ENCODE measurements at places on chromosomes 3 and 15.

GRCh38 chr3:161132391-161132790 is 27.2 kb upstream of the B3GALNT1 start:
- no peak for DNase-seq

GRCh38 chr3:123036352-123037014 is 8.9 kb upstream of the SEMA5B start:
- peak; percentile 22 for DNase-seq

DNA sequence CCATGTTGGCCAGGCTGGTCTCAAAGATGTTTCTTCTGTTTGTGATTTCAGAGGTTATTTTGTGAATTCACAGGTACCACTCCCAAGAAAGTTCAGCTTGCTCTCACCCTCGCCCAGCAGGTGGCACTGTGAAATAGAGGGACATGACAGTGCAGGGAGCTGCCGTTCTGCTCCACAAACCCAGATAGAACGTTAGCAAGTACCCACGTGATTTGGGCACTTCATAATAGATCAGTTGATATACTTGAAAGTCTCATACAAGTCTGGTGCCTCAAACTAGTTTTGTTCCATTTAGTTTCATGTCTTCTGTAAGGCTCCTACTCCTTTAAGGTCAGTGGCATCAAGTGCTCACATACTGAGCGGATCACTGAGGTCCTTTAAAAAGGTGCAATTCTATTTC is 45.5 kb downstream of the FILIP1L start:
- DNase-seq = peak; percentile 79

- peak; percentile 91 for DNase-seq
These were observed 44.0 kb downstream of the SUCLG2 start for GRCh38 chr3:67610458-67610857.

- DNase-seq = no peak
These were observed 170.4 kb upstream of the LRRN1 start for GRCh38 chr3:3628676-3629328.

GRCh38 chr3:163971861-163972260 is 1106.4 kb downstream of the SI start:
- DNase-seq = peak; percentile 74

- DNase-seq = no peak
These were observed 240.7 kb downstream of the LPP start for GRCh38 chr3:188394623-188395022.

GRCh38 chr3:67853520-67853919 is 199.1 kb upstream of the SUCLG2 start:
- no peak for DNase-seq

- DNase-seq = no peak
These were observed 34.5 kb downstream of the SLC4A7 start for GRCh38 chr3:27449530-27450150.

GRCh38 chr15:68464448-68465090 is 32.6 kb upstream of the ITGA11 start:
- DNase-seq = peak; percentile 13

GRCh38 chr15:98875309-98875708 is 132.3 kb downstream of the PGPEP1L start:
- no peak for DNase-seq

DNA sequence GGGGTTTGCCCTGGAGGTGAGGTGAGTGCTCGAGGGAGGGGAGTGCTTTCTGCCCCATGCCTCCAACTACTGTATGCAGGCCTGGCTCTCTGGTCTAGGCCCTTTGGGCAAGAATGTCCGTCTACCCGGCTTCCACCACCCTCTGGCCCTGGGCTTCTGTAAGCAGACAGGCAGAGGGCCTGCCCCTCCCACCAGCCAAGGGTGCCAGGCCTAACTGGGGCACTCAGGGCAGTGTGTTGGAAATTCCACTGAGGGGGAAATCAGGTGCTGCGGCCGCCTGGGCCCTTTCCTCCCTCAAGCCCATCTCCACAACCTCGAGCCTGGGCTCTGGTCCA is 9.4 kb downstream of the DLL4 start:
- no peak for DNase-seq

DNA sequence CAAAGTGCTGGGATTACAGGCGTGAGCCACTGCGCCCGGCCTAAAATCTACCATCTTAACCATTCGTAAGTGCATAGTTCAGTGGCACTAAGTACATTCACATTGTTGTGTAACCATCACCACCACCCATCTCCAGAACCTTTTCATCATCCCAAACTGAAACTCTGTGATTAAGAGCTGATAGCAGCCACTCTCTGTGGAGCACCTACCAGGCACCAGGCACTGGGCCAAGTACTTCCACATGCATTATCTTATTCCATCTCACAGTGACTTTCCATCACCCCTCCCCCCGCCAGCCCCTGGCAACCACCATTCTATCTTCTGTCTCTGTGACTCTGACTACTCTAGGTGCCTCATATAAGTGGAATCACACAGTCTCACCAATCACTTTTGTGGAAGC is 2.3 kb upstream of the INSYN1 start:
- DNase-seq = no peak

DNA sequence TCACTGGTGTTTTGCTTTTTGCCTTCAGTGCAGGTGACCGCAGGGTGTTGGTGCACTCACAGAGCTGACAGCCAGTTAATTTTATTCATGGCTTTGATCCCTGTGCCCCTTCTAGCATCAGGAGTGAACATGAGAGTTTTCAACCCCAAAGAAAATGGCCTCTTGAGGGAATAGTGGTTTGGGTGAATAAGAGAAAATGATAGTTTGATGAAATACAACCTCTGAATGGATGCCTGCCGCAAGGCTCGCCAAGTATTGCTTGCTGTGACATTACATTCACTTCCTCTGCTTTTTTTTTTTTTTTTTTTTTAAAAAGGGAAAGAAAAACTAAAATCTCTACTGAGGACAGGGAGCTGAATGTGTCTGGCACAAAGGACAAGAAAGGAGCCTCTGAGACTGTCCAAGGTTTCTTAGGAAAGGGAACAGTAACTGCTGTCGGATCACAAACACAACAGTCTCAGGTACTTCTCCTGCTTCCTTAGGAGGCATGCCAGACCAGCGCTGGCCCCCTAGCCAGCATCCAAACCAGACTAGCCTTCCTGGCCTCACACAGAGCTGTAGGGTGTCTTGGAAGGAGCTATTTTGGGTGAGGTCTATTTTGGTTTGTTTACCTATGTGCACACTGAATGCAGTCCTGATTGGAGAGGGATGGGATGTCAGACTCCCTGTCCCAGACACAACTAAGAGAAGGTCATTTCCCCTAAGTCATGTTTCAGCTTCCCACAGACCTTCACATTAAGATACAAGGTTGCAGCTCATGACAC is 29.0 kb downstream of the CCDC80 start:
- no peak for DNase-seq

- DNase-seq = no peak
These were observed 6.2 kb upstream of the TMF1 start for GRCh38 chr3:69058180-69058946.

- DNase-seq = no peak
These were observed 169.0 kb downstream of the TBC1D5 start for GRCh38 chr3:17573396-17573795.

DNA sequence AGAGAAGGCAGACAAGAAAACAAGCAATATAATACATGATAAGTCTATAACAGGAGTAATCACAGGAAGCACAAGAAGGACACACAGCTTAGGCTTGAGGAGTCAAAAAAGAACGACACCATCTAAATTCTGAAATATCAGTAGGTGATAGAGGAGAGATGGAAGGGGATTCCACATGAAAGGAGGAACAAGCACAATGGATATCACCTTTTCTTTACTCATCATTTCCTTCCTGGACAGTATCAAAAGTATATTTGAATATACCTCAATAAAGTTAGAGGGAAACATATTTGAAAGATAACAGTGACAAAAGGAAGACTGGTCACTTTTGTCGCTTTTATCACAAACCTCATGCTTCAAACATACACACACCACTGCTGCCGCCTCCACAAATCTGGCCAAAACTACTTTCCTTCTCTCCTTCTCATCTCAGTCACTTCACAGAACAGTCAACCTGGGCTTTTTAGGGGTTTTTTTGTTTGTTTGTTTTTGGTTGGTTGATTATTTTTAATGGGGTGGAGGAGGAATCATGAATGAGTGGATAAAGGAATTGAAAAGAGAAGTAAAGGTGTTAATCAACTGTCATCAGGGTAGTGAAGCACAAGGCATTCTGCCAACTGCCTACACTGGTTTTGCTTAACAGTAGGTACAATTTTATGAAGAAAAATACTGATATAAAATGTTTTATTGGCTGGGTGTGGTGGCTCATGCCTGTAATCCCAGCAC is 18.5 kb downstream of the DENND4A start:
- no peak for DNase-seq

DNA sequence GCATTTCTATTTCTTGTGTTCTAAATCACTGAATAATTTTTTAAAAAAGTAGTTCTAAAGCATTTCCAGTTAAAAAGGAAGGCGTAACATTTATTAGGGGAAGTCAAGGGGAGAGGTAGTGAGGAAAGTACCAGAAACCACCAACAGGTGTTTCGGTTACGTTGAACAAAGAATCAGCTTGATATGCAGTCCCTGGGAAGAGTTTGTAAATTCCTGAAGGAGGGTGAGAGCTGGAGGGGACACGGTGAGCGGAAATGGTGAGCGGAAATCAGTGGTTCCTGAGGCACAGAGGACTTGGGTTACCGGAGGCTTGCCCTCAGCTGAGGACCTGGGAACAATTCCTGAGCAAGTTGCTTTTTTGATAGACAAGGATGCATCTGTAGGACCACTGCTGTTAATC is 17.8 kb downstream of the MAP2K1 start:
- DNase-seq = no peak

GRCh38 chr3:100023150-100023549 is 91.2 kb downstream of the FILIP1L start:
- DNase-seq = no peak

- no peak for DNase-seq
These were observed 240.2 kb downstream of the SCAPER start for GRCh38 chr15:76664895-76665294.

GRCh38 chr3:30331519-30331918 is 274.9 kb upstream of the TGFBR2 start:
- DNase-seq = no peak

- no peak for DNase-seq
These were observed 167.1 kb upstream of the WNT5A start for GRCh38 chr3:55654123-55654760.

GRCh38 chr3:42133500-42134298 is 42.5 kb downstream of the TRAK1 start:
- DNase-seq = no peak

Data from ELR (cell line).